NCI-H1092 (cell line): ENCODE measurements at places on chromosomes 4 and X.

- DNase-seq = peak; percentile 16
These were observed 332.7 kb downstream of the MID1IP1 start for GRCh38 chrX:39133971-39134370.

DNA sequence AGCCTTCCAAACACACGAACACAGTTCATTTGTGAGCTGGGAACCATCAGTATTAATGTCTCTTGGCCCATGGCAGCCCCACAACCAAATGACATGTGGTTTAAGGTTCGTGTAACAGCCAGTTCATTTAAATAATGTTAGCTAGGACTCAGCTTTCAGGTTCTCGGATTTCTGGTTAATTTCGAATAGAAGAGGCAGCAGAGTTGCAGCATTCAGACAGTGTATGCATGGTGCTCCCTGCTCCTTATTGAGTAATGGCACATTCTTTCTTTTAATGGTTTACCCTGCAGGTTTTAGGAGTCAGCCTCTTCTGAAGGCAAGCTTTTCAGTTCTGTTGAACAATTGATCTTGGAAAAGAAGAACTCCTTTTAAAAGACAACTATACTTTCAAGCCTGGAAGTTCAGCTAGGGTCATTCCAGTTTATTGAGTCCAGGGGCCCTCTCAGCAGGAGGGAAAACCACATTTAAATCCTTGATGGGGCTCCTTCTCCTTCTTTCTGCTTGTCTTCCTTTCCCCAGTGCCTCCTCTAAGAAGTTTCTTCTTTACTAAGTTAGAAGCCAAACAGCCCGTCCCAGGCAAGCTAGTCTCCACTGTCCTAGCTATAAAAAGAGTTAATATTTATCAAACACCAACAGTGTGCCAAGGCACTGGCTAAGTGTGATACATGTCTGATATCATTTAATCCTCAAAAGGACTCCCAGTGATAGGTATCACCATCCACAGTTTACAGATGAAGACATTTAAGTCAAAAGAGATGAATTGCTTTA, 5.0 kb upstream of the RNF175 start:
- DNase-seq = no peak

DNA sequence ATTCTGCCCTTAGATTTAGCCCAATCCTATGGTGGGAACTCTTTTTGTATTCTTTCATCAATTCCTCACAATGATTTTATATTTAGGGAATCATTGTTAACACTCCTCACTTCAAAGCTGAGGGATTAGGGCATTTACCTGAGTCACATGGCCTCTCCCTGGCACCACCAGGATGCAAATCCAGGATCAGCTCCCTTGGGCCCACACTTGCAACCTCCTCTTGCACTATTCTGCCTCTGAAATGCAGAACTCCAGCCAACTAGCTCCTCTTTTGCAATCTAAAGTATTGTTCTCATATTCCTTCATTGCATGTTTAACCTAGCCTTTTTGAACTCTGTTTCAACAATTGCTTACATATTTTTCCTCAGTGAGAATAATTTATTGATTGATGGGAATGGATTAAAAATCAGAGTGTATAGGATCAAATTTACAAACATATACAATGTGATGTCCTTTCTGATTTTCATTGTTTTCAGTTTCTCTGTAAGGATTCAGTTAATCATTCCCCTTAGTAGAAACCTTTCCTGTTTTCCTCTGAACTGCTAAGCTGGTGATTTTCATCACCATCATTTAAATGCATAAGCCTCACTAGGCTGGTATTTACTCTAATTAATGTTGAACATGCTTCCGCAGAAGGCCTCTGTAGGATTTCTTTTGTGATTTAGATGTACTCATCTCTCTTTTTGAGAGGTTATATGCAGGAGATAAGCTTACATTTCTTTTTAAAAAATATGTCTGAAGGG, 3.3 kb upstream of the RELL1 start:
- DNase-seq = no peak

DNA sequence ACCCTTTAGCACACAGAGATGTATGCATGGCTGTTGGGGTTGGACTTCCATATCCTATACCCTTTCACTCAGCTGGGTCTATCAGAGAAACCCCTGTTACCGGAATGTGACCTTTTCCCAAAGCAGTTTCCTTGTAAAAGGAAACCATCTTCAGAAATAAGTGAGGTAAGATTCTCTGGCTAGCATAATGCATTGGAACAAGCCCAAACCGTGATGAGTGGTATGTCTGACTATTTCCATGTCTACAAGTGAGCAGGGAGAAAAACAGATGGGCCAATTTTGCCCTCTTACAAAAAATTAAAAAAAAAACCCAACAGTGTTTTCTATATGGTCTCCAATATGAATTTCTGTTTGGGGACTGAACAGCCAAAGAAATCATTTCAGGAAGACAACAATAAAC, 283.9 kb downstream of the SMARCA1 start:
- DNase-seq = no peak

DNA sequence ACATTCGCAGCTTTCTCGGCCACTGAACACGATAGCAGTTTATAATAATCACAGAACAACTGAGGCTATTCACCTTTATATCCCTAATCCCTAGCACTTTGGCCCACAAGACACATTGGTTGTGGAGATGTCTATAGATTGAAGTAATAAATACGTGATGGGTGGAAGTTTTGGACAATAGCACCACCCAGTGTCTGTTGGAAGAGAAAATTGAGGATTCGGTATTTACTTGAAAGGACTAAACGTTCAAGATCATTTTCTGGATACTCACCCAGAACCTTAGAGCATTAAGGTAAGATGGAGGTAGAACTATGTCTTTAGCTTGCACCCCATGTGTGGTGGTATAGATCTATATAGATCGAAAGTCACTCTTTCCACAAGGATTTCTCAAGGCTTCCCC, 787 bp upstream of the TMSB15A start:
- peak; percentile 2 for DNase-seq

DNA sequence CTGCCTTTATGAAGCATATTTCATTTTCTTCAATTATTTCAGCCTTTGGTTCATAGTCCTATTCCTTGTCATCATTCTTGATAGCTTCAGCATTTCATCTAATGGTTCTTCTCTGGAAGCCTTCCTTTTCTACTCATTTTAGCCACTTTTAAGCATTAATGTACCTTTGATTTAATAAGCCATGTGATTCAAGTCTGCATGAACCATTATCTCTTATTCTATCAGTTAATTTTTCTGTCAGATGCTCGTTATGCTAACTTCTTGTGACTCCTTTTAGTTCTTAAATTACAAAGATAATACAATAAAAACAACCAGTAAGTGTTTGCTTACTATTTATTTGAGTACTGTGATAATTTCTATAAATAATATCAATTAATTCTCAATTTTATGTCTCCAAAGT, 210.1 kb upstream of the MAB21L2 start:
- DNase-seq = no peak

DNA sequence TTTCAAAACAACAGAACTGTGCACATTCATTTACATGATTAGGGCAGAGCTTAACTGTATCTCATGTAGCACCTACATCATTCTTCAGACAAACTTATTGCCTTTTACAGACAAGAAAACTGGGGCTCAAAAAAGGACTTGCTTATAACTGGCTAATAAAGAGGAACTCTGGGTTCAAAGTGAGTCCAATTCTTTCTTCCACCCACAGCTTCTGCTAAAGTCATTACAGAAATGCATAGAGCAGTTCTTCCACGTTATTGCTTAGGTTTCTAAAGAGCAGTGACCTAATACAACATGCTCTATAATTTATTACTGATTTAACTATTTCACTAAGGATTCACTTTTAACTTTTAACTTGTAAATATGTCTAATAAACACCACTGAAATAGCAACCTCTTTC, 60.6 kb downstream of the ELOVL6 start:
- no peak for DNase-seq
